ENCODE measurements at places on chromosomes 12 and 14.

GRCh38 chr12:49689237-49689636 lies 18.0 kb downstream of the FMNL3 start:
- no peak for DNase-seq

DNA sequence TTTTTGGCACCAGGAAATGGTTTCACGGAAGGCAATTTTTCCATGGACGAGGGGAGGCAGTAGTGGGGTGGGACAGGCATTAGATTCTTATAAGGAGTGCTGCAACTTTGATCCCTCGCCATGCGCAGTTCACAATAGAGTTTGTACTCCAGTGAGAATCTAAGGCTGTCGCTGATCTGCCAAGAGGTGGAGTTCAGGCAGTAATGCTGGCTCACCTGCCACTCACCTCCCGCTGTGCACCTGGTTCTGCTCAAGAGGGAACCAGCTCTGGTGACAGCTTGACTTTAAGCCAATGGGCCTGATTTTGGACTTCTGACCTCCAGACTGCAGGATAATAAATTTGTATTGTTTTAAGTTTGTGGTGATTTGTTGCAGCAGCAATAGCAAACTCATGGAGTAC lies 80.8 kb upstream of the TTC7B start:
- DNase-seq: no peak

DNA sequence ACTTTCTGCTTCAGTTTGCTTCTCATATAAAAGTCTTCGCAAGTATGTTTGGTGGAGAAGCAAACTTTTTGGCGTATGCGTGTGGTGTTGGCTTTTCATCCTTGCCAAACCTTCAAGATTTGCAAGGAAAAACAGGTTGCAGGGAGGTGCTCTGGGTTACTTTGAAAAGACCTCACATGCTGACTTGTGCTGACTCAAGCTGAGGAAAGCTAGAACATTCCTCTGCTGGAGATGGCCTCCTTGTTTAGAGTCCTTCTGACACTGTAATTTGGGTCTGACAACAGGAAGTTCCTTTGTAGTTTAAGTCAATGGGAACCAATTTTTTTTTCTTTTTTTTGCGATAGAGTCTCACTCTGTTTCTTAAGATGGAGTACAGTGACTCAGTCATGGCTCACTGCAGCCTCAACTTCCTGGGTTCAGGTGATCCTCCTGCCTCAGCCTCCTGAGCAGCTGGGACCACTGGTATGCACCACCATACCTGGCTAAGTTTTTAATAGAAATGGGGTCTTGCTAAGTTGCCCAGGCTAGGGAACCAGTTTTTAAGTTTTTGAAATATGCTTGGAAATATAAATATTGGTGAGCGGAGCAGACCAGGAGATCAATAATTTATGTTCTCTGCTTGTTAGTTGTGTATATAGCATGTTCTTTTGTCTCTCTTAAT lies 2.6 kb upstream of the ACACB start:
- no peak for DNase-seq

GRCh38 chr14:103483600-103483999 lies 39.0 kb downstream of the CKB start:
- DNase-seq: no peak

GRCh38 chr12:52251367-52252051 lies 18.5 kb downstream of the KRT7 start:
- no peak for DNase-seq

DNA sequence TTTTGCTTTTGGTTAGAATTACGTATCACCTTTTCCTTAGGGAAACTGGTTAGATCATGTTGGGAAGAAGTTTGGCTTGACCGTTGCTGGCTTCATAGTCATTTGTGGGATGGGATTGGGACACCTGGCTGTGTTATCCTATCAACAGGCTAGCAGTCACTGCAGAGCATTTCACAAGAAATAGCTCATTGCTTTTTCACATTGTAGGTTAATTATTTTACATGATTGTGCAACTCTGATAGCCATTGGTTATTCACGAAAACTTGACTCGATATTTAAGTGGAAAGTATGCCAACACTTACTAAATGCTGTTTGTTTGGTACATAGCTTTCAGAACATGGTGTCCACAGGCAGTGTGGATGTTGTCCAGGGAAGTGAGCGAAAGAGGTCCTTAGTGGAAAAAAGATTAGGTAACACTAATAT lies 89.4 kb downstream of the NKX2-1 start:
- no peak for DNase-seq

DNA sequence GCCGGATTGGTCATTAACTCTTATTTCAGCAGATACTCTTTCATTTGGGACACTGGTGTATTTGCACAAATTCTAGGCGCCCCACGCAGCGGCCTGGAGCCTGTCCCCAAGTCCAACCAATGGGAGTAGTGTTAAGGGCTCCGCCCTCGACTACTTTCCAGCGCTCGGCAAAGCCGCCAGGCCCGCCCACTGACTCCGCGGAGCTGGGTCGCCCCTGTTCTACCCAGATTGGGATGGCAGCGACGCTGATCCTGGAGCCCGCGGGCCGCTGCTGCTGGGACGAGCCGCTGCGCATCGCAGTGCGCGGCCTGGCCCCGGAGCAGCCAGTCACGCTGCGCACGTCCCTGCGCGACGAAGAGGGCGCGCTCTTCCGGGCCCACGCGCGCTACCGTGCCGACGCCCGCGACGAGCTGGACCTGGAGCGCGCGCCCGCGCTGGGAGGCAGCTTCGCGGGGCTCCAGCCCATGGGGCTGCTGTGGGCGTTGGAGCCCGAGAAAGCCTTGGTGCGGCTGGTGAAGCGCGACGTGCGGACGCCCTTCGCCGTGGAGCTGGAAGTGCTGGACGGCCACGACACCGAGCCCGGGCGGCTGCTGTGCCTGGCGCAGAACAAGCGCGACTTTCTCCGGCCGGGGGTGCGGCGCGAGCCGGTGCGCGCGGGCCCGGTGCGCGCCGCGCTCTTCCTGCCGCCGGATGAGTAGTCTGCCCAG lies at the start of gene ACOT6:
Gene ACOT6 (plus strand): TSS at position 179 of the 707 bp plus-strand sequence. CDS start 55 bp downstream, at position 234.
- peak; percentile 84 for DNase-seq

- no peak for DNase-seq
Observed at GRCh38 chr12:108386709-108387360, 47.7 kb upstream of the CMKLR1 start.

DNA sequence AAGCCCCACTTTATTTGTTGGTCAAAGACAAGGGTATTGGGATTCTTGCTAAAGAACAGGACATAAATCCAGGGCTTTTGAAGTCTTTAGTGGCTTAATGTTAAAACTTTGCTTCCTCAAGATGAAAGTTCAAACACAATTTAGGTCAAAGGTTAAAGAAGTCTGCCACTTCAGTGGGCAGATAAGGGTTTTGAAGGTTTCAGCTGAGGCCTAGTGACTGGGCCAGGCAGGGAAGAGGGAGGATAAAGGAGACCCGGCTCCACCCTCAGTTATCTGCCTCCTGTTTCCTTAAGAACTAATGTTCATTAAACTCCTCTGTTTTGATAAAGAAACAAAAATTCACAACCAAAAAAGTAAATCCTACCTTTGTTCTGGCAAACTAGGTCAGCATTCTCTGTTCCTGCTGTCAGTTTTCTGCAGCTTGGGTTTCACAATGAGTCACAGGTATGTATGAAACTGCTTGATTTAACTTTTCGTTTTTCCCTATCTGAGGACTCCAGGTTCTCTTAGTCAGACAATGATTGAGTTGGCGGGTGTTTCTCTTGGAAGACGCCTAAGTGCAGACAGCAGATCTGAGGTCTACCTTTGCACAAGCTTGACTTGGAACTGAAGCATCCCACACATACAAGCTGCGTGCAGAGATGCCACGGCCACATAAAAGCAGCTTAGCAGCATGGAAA lies 208.3 kb downstream of the EXOC5 start:
- DNase-seq: no peak

- DNase-seq: no peak
Observed at GRCh38 chr14:21192447-21192822, 36.6 kb upstream of the OR5AU1 start.

GRCh38 chr12:111244673-111245072 lies 124.2 kb downstream of the PHETA1 start:
- no peak for DNase-seq

GRCh38 chr12:42698213-42698612 lies 108.7 kb upstream of the PRICKLE1 start:
- no peak for DNase-seq

GRCh38 chr12:39252628-39253027 lies 190.3 kb downstream of the KIF21A start:
- no peak for DNase-seq

- no peak for DNase-seq
Observed at GRCh38 chr14:50489851-50490250, 42.5 kb downstream of the MAP4K5 start.

- peak; percentile 63 for DNase-seq
Observed at GRCh38 chr12:52433501-52434080, 580 bp downstream of the KRT75 start.

GRCh38 chr12:53983568-53983949 lies 1.4 kb upstream of the HOXC10 start:
- DNase-seq: no peak

GRCh38 chr12:41795051-41795600 lies 349.5 kb downstream of the GXYLT1 start:
- DNase-seq: no peak

GRCh38 chr12:59559696-59560095 lies 36.1 kb upstream of the SLC16A7 start:
- DNase-seq: no peak

- DNase-seq: peak; percentile 68
Observed at GRCh38 chr12:105083551-105084105, 630 bp downstream of the ALDH1L2 start.

- DNase-seq: peak; percentile 75
Observed at GRCh38 chr12:120640861-120641833, 721 bp downstream of the CABP1 start.

DNA sequence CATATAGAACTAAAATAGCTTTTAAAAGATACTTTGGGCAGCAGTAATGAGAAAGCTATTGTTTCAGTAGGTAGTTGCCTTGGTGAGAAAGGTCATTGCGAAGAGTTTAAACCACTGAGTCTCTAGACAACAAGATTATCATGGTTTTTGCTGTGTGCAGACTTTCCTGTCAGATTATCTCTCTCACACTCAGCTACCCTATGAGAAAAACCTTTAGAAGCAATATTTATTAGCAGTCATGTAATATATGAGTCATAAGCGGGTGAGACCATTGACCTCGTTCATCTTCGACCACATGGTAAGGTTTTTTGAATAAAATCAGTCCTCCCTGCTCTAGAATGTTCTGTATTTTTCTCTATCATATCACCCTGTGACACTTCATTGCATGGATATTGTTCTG lies 59.9 kb downstream of the GPR65 start:
- no peak for DNase-seq

GRCh38 chr12:51871126-51871525 lies 16.8 kb upstream of the ANKRD33 start:
- DNase-seq: no peak

DNA sequence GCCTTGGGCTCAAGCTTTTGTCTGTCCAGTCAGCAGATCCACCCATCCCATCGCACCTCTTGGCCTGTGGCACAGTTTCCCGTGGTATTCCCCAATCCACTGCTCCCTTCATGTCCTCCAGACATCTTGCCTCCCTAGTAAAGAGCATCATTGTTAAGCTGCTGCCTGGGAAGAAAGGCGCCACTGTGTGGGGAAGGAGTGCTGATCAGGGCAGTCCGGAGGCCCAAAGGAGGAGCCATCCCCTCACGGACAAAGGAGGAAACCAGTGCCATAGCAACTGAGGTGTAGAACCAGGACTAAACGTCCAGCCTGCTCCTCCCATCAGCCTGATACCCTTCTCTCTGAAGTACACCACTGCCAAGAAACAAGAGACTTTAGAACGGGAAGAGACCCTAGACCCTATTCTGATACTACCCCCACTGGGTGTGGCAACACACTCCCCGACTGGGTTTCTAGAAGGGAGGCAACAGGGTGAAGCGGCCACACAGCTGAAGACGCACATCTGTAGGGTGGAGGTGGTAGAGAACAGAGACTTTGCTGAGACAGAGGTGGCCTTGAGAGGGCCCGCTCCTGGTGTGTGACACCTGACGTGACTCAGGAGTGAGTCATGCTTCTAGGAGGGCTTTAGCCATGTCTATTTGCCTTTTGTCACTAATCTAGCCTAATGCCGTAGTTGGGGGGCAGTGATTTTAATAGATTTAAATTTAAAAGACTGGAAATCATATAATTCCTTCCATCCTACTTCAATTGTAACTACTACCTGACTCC lies 185.0 kb downstream of the DPF3 start:
- DNase-seq: no peak

GRCh38 chr14:73627151-73627558 lies 14.8 kb downstream of the ACOT6 start:
- DNase-seq: no peak

DNA sequence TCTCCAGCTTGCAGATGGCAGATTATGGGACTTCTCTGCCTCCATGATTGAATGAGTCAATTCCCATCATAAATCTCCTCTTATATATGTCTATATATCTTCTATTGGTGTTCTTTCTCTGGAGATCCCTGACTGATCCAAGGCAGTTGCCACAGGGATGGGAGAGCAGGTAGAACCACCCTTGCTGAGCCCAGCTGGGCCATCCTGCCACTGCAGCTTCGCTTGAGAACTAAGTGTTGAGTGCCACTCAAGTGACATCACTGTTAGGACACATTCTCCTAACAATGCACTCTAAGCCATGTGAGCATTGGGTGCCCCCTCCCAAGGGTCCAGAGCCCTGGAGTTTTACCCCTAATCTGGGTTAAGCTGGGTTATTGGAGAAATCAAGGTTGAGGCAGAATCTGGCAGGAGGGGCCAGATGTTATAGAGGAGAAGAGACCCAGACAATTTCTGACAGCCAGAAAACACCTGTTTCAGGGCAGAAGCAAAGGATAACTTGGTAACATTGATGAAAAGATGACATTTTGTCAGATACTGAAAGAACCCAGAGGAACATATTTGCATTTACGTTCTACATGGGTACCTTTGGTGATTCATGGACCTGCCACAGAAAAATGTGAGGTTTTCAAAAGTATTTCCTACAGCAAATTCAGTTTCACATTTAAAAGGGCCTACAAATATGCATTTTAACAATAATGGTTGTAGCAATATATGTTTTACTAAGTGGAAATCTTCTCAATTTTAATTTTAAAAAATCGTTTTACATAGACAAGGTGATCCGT lies 57.2 kb upstream of the MAX start:
- DNase-seq: no peak

DNA sequence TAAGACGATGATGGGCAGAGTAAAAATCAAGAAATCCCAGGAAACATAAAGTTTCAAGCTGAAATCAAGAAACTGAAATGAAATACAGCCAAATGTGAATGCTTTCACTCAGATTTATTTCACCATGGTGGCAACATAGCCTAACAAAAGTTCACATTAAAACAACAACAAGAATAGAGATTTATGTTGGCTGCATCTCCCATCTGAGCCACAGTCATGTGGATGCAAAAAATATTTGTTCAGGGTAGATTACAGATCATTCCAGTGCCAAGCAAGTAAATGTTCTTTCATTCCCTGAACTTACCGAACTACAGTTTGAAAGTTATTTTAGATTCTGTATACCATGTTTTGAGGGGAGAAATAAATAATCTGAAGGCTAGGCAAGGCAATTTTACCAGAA lies 159.9 kb upstream of the TMTC1 start:
- DNase-seq: no peak

- DNase-seq: no peak
Observed at GRCh38 chr12:112096667-112097066, 11.9 kb downstream of the NAA25 start.
